ENCODE measurements at places on chromosomes 2 and 18.

DNA sequence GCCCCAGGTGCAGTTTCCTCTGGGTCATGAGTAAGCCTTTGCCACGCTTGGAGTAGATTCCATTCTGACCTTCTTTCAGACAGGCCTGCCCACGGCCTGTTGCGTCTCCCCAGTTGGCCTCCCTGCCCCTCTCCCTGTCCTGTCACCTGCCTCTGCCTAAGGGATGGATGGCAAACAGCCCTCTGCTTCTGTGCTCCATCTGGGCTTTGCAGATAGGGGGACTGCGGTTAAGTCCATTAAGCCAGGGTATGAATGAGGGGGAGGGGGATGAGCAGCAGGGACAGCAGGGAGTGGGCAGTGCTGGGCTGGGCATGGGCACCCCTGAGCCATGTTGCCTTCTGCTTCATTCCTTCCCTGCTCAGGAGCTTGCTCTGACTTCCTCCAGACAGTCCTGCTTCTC is 37.6 kb upstream of the B3GNT7 start:
- no peak for DNase-seq

DNA sequence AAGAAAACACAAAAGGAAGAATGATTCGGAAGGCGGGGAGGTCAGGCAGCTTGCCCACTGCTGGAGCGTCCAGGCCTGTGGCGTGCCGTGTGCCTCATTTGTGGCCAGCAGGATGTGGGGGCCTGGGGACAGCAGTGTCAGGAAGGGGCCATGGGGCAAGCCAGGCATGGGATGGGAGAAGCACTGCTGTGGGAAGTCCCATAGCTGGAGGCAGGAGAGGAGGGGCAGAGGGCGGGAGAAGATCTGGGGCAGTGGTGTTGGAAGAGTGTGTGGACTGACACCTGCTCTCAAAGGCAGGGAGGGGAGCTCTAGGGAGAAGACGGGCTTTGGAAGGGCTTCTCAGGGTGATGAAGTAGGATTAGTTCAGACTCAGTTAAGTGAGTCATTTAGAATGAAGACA is 133.7 kb downstream of the ACOXL start:
- no peak for DNase-seq

GRCh38 chr18:13390711-13391110 is 172.2 kb downstream of the LDLRAD4 start:
- no peak for DNase-seq

DNA sequence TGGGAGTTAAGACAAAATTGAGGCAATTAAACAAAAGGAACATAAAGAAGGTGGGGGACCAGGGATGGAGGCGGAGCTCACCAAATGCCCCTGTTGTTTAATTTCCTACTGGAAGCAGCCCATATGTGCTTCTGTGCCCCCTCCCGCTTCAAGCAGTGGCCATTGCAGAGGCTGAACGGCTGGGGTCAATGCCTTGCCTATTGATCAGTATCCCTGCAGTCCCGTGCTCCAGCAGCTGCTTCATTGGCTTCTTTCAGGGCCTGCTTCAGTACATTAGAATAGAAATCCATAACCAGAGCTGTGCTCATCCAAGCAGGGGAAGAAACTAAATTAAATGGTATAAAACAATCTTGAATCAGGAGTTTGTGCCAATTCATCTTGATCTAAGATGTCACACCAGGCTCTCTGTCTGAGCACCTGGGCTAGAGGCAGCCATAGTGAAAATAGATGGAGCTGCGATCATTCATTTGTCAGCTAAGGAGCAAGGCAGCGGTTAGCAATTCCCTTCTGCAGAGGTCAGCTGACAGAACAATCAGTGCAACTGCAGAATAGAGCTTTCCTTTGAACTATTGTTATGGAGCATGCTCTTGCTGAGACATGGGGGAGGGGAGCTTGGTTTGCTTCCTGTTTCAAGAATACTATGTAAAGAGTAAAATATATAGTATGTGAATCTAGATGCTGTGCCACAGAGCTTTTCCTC is 222.4 kb downstream of the WDR7 start:
- DNase-seq: no peak

GRCh38 chr18:8627107-8627472 is 17.9 kb downstream of the RAB12 start:
- no peak for DNase-seq

DNA sequence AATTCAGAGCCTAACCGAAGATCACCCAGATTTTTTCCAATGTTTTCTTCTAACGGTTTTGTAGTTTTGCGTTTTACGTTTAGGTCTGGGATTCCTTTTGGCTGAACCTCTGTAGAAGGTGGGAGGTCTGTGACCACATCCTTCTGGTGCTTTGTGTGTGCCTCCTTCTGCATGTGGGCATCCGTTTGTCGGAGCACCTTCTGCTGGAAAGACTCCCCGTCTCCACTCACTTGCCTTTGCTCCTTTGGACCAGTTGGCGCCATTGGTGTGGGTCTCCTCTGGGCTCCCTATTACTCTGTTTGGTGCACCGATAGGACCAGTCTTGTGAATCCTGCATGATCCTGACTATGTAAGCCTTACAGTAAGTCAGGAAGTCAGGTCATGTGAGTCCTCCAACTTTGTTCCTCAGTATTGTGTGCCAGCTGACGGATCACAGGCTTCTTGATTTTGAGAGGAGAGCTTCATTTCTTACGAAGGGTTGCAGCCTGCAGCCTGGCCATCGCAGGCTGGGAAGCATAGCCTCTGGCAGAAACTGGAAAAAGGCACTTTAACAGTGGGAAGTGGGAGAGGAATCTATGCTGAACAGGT is 13.6 kb downstream of the AQP12A start:
- DNase-seq: no peak

DNA sequence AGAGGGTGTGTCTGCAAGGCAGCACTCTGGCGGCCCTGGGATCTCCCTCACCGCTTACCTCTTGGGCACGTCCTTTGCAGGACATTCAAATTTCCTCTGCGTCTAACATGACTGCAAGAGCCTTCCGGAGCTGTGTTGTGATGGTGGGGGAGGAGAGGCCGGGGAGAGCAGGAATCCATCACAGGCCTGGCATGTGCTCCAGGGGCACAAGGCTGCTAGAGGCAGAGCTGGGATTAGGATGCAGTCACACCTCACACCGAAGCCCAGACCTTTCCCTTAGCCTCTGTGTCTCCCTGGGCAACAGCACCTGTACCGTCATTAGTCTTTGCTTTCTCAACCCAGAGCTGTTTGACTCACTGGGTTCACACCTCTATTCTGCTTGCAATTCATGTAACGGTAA is 111.3 kb downstream of the CMPK2 start:
- DNase-seq: no peak

- no peak for DNase-seq
Observed at GRCh38 chr18:51193621-51194287, 3.7 kb downstream of the MEX3C start.

DNA sequence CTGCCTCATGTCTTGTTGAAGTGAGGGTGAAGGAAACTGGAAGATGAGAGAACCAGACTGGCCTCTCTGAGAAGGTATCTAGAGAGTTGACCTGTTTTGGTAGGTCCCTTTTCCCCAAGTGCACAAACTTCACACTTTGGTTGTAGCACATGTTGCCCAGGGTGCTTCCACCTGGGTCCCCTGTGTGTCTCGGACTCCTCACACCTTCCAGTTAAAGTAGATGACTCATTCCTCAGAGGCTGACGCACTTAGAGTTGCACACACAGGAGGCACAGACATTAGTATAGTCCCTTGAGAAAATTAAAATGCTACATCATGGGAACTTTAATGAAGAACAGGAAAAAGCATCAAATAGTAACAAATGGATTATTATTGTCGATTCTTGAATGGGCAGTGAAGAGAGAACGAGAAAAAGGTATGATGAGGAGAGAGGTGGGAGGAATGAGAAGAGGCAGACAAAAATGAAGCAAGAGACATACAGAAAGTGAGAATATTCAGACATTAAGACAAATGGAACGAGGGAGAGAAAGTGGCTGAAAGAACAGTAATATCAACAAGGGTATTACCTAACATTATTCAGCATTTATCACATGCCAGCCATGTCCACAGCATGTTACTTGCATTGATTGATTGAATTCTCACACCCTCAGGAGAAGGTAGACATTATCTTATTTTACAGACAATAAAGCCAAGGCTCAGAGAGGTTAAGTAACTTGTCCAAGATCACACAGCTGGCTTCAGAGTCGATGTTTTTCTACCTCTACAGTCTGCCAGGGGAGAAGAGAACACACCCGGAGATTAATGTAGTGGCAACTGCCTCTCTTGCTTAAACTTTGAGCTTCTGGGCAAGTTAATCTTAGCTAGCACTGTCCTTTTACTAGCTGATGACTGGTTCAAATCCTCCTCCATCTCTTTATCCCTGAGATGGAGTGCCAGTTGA is 68.6 kb downstream of the FHOD3 start:
- no peak for DNase-seq

All from T-helper 22 cell (primary cell).